ENCODE measurements at places on chromosomes 6 and 20.

DNA sequence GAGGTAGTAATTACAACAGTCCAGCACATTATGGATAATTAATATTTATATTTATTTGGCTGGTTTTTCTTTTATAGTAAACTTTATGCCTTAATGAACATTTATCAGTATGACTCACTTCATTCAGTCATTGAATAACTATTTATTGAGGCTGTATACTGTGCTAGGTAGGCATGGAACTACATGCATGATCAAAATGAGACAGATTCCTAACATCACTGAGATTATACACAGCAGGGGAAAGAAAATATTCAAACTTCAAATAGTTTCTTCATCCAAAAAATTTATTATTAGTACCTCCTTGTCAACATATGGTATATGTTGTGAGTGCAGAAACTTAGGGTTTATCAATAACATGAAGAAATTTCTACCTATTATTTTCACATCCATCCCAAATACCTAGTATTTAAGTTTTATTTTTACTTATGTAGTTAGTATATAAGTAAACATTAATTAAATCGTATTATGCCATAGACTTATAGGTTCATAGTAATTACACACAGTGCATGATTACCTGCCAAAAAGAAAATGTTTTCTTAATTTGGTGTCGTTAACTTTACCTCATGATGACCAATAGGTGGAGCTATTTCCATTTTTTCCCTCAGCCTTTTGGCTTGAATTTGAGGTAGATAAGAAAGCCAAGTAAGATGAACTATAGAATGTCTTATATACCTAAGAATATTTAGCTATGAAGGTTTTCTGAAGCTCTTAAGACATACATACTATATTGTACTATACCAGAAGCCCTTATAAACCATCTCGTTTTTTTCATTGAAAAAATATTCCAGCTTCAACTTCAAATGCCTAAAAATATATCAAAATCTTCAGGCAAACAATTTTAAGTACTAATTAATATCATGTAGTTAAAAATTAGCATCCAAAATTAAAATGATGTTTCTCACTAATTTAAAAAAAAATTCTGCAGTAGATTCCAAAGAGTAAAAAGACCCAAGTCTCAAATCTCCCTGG is 12.5 kb upstream of the TMEM30A start:
- DNase-seq: peak; percentile 74

GRCh38 chr6:118787724-118788423 is 106.1 kb upstream of the ASF1A start:
- DNase-seq: peak; percentile 38

DNA sequence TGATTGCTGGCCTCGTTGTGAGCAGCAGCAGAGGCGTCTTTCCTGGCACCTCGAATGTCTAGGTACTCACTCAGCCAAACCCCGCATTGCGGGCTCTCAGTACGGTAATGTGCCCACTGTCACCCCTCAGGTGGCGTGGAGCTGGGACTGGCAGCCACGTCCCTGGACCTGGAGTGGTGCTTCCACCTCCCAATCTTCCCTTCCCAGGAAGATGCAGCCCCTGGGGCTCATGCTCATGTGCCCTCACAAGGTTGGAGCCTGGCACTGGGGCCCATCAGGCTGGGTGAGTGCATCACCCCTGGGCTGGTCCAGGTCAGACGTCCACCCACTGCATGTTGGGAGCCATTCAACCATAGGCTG is 75.7 kb downstream of the TCP11 start:
- no peak for DNase-seq

DNA sequence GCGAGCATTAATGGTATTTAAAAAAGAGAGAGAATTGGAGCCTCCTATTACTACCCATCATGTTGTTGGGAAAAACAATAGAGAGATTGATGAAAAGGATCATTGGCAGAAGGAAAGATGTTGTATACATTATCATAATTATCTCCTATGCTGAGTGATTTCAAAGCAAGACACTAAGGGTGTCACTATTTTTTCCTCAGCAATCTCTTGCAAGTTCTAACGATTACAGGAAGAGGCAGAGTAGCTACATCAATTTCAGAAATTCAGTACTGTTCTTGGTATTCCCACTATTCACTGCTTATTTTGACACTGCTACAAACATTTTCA is 891.2 kb downstream of the C6orf118 start:
- DNase-seq: no peak

DNA sequence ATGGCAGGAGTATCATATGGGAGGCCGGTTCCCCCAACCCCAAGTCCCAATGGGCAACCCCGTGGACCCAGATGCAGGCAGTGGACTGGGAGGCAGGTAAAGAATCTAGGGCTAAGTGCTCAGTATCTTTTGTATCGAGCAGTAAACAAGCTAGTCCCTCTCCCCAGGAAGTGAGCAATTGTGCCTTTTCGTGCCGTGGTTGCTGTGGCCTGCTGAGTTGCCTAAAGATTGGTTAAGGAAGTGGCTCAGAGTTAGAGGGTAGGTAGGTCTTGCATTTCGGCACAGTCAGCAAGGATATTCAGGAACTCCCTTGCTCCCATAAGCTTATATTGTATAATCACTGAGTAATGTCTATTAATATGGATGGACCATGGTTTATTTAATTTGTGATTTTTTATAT is 1.3 kb upstream of the DNAH8 start:
- DNase-seq: peak; percentile 61

GRCh38 chr20:34915131-34915530 is 38.7 kb downstream of the ACSS2 start:
- no peak for DNase-seq

GRCh38 chr20:48740292-48740649 is 87.5 kb downstream of the PREX1 start:
- no peak for DNase-seq

GRCh38 chr20:63963348-63963741 is 6.4 kb downstream of the ZNF512B start:
- DNase-seq: no peak

DNA sequence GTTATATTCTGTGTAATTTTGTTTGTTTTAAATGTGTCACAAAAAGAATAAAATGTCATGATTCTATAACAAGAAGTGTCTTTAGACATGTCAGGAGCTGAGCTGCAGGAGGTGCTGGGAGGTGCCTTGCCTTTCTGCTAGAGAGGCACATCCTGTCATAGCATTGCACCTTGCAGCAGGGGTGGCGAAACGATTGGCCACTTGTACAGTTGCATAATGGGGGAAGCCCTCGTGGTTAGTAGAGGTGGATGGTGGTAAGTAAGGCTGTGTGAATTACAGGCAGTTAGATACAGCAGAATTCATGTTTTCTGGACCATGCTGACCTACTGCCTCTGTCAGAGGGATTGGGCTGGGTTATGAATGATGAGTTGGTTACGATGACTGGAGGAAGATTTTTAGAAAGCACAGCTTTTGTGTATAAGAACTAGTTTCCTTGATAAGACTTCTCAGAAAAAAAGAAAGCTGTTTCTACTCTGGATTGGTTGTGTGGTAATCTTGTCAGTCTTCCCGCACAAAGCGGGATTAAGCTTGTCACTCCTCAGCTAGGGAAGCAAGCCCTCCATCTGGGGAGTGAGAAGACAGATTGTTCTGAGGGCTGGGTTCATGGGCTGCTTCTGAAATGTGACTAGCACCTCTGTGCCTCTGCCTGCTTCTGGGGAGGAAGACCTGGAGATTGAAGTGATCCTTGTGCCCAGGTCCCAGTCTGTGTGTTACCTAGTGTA is 74.9 kb downstream of the FOXO3 start:
- DNase-seq: peak; percentile 39

DNA sequence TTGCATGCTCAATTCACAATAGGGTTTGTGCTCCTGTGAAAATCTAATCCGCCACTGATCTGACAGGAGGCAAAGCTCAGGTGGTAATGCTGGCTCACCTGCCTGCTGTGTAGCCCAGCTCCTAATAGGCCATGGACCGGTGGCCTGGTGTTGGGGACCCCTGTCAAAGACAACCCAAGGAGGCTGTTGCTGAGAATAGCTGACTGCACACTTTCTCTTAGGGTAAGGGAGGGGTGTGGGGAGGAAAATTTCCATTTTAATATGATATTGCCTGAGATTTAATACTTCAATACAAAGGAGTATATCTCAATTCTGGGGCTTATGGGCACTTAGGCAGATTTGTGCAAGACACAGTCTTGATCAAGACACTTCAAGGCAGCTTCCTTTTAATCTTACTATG is 105.8 kb downstream of the ALDH8A1 start:
- no peak for DNase-seq

DNA sequence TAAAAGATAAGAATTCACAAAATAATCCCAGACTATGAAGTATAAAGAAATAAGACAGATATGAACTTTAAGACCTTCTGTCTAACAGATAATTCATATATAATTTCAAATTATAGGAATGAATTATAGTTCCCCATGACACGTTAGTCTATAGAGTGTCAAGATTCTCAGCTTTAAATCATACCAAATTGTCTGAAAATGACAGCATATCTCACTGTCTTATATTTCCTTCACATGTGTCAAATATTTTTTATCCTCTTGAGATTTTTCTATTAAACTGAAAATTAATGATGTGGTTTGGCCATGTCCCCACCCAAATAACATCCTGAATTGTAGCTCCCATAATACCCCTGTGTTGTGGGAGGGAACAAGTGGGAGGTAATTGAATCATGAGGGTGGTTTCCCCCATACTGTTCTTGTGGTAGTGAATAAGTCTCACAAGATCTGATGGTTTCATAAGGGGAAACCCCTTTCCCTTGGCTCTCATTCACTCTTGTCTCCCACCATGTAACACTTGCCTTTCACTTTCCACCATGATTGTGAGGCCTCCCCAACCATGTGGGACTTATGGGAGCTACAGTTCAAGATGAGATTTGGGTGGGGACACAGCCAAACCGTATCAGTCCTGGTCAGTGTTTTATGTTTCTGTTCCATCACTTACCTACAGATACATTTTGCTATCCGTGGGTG is 825.3 kb upstream of the GJE1 start:
- DNase-seq: peak; percentile 3

DNA sequence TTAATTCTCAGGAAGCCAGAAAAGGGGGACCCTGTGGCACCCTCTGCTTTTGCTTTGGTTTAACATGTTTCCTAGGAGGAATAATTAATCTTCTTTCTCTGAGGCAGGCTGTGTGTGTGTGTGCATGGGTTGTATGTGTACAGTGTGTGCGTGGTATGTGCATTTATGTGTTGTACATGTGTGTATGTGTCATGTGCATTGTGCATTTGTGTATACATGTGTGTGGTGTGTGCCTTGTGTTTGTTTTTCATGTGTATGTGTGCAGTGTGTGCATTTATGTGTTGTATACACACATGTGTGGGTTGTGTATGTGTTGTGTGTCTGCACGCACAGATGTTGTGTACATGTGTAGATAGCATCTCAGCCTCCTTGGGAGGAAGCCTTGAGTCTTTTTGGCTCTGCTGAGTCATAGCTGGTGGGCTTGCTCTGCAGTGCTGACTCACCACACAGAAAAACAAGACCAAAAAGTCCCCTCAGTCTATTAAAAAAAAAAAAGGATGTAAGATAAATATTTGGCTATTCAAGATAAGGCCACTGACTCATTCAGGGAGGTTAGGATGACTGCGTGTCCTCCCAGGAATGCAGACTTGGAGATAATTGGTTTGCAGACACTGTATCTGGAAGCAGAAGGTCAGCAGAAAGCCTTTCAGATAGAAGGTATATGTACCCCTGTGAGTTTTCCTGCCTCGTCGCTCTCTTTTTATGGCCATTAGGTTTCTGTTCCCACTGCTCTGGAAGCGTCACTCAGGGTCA is 58.6 kb downstream of the SYNJ2 start:
- peak; percentile 67 for DNase-seq

DNA sequence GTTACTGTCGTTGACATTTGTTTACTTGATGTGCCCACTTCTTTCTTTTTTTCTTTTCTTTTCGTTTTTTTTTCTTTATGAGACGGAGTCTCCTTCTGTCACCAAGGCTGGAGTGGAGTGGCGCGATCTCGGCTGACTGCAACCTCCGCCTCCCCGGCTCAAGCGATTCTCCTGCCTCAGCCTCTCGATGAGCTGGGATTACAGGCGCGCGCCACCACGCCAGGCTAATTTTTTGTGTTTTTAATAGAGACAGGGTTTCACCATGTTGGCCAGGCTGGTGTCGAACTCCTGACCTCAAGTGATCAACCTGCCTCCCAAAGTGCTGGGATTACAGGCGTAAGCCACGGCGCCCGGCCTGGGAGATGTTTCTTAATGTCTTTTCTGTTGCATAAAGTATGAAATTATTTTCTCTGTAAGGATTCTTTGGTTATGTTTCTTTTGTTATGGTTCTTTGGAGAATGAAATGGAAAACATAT is 33.3 kb upstream of the PRSS16 start:
- DNase-seq: no peak

DNA sequence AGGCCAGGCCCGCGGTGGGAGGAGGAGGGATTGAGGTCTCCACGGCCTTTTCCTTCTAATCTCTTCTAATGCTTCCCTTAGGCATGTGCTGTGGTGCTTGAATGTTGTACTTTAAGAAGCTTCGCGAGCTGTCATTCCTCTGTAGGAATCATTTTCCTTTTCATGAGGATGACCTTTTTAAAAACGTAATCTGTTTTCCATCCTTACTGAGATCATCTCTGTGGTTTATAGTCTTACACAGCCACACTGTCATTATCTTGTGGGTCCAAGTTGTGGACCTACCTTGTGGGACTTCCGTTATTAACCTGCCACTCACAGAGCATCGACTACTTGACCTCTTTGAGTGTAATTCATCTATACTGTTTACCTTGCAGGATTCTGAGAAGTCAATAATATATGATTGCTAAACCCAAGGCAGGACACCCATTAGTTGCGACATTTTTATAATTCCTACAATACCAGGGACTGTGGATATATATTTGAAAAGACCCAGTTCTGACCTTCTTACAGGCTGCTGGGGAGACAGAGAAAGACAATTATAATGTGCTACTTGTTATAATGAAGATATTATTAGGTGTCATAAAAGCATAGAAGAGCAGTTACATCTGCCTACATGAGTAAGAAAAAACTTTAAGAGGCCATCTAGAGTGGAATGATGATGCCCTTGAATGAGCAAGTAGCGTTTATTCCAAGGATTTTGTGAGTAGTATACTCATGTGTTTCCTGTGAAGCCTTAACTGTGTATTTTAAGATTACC is 842 bp downstream of the SLC25A27 start:
- DNase-seq: no peak

- DNase-seq: no peak
These were observed 128.8 kb downstream of the PHACTR1 start for GRCh38 chr6:12845224-12846004.

- no peak for DNase-seq
These were observed 58.4 kb upstream of the ARID1B start for GRCh38 chr6:156718647-156719394.

Data from CD4-positive, alpha-beta T cell treated with Interleukin-4 for 4 hours (primary cell).